ENCODE measurements at places on chromosomes 16 and 17.

GRCh38 chr17:38867968-38868816 lies 1.7 kb upstream of the LASP1 start:
- DNase-seq, result no peak

GRCh38 chr17:77560841-77561240 lies 397.7 kb upstream of the TNRC6C start:
- DNase-seq, result no peak

GRCh38 chr17:81927152-81927652 lies 333 bp downstream of the MAFG start:
- peak; percentile 40 for DNase-seq

DNA sequence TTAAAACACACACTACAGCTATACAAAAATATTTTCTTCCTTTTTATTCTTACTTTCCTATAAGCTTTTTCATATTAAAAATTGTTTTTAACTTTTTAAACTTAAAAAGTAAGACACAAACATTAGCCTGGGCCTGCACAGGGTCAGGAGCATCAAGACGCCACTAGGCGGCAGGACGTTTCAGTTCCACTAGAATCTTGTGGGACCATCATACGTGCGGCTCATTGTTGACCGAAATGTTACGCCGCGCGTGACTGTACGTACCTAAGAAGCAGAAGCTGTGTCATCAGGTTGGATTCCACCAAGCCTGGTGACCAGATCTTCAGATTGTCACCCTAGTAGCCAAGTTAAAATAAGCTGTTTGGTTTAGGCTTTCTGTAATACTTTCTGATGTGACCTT lies 47.1 kb downstream of the USP10 start:
- no peak for DNase-seq

DNA sequence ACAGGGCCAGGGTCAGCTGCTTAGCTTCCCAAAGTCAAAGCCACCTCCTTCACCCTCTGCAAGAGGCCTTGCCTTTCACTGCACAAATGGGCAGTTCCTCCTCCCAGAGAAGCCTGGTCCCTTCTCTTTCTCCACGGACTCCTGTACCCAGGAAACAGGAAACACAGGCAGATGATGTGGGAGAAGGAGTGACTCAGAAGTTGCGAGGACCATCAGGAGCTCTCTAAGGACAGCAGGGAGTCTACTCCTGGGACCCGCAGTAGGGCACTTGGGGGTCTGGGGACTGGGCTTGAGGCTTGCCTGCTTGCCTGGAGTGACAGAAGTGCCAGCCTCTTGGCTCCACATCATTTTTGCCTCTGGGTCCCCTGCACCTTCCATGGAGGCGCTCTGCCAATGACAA lies 47.4 kb upstream of the KSR1 start:
- no peak for DNase-seq

DNA sequence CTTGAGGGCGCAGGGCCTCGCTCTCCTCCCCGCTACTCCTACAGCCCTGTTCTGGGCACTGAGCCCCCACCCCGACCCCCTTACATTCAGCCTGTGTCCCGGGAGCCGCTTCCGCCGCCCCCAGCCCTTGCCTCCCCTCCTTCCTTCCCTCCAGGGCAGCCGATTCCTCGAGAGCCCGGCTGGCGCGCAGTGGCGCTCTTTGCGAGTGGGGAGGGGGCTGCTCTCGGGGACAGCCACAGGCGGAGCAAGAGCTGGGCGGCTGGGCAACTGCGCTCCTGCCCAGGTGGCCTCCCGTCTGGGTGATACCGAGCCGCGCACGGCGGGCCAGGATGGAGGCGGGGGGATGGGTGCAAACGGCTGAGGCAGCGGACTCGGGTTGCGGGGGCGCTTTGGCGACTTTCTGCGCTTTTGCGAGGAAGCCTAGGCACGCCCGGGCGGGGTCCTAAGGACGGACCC lies 1.2 kb downstream of the MMP15 start:
- DNase-seq, result peak; percentile 5

DNA sequence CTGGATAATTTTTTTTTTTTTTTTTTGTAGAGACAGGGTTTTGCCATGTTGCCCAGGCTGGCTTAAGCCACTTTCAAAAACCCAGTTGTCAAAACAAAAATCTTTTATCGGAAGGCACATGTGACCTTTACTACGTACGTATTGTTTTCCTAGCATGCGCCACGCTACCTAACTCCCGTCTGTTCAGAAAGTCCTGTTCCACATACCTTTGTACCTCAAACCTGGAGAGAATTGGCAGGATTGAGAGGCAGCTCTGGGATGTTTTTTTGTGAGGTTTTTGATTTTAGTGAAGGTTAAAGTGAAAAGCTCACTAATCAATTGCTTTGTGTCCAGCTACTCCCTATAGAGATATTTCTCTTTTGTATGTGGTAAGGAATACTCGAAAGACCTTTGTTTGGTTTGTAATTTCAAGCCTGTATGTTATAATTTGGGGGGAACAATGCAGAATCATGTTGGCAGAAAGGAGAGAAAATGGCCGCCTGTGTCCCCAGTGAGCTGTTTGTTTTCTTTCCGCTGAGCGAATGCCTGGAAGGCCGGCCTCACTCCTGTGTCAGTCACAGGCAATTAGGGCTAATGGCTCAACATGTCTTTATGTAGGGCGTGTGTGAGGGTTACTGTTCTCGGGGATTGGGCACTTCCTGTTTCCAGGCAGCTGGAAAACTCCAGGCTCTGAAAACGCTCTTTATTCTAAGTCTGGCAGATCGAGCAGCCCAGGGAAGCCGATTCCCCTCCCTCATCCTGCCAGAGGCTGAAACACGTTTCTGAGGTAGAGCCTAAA lies 60.8 kb upstream of the CLEC18A start:
- no peak for DNase-seq

- no peak for DNase-seq
These were observed 379.1 kb upstream of the CDH11 start for GRCh38 chr16:65500919-65501318.

DNA sequence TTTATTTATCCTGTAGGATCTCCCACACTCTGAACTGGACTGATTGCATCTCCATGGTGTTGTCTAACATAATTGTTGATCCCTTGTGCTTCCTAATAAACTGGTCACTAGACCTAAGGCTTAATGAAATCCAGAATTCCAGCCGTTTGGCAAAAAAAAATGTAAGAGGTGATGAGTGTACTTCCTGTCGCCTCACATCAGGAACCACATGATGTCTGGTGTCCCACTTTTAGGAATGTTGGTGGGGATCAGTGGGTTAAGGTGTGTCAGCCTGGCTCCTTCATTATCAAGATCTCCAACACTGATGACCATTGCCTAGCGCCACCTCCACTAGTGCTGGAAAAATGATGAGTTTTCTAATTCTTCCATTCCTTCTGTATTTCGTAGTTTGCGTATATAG lies 18.6 kb upstream of the LONP2 start:
- no peak for DNase-seq

GRCh38 chr16:62829084-62829483 lies 792.8 kb upstream of the CDH8 start:
- DNase-seq, result no peak

DNA sequence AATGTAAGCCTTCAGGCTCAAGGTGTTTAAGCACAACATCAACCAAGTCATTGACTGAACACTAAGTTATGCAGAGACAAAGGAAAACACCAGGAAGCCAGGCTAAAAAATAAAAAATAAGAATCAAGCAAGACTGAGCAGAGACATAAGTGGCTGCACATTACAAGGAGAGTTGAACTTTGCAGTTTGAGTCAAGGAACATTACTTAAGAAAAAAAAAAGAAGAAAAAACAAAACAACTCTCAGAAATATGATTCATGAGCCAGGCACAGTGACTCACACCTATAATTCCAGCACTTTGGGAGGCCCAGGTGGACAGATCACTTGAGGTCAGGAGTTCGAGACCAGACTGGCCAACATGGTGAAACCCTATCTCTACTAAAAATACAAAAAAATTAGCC lies 168.1 kb downstream of the C16orf95 start:
- DNase-seq, result no peak

- DNase-seq, result no peak
These were observed 26.6 kb downstream of the GOSR2 start for GRCh38 chr17:46949291-46950174.

DNA sequence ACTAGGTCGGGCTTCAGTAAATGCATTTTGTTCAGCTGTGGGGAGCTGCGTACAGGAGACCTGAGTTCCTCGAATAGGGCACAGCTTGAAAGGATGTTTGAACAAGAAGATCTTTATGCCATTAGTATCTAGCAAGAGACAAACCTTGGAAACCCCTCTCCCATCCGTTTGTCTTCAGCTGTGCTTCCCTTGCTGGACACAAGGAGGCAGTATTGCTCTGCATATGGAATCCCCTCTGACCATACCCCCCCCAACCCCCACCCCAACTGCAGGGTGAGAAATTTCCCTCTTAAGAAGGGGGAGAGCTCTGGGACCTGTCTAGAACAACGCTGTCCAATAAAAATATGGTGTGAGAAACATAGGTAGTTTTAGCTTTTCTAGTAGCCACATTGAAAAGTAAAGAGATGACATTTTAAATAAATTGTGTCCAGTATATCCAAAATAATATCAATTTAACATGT lies 1.6 kb downstream of the MRM1 start:
- DNase-seq, result peak; percentile 62

GRCh38 chr17:42221886-42222745 lies 27.8 kb upstream of the GHDC start:
- DNase-seq, result peak; percentile 53

DNA sequence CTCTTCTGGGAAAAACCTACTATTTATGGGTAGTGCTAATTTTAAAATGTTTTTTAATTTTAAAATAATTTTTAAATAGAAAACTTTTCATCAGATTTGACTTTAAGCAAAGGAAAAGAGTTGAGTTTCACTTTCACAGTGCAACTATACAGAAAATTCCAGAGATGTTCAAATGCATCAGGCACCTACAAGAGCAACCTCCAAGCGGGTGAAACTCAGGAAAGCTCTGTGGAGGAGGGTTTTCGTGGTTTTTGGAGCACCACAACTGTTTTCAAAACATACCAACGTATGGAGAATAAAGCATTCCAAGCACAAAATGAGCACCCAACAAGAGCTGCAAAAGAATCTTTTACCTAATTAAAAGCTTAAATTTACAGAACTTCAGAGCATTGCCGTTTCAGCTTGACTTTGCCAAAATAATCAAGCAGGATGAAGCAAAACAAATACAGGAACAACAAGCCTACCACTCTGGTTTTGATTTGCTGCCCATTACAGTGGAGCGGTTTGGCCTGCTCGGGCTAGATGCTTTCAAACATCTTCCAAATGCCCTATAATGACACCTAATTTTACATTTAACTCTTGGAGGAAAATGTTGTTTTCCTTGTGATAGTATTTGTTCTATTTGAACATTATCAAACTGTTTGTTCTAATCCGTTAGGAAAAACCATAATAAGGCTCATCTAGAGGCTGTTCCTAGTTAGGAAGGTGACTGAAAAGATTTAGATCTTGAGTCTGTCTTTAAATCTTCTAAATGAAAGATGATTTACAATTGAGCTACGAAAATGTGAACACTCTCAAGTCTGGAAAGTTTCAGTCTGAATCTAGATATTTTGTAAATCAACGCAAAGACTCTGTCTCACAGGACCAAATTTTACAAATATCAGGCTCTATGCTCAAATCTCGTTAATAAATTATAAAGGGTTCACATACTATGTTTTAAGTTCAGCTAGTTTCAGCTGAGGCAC lies 34.5 kb downstream of the NACA2 start:
- no peak for DNase-seq

DNA sequence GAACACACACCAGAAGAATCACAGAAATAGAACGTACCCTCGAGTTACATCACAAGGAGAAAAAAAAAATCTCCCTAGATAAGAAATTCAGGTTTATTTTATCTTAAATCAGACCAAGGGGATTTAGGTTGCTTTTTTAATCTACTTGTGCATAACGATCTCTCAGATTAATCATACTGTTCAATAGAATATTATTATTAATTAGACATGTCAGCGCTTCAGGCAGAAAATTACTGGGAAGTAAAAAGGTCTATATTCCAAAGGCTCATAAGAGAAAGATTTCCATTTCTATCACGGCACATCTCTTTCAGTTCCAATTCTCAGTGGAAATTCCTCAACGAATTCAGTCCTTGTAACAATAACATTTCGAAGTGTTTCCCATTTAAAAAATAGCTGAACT lies 77.7 kb upstream of the PSMD7 start:
- DNase-seq, result no peak

GRCh38 chr17:29624586-29624985 lies 1.9 kb upstream of the CORO6 start:
- DNase-seq, result no peak

DNA sequence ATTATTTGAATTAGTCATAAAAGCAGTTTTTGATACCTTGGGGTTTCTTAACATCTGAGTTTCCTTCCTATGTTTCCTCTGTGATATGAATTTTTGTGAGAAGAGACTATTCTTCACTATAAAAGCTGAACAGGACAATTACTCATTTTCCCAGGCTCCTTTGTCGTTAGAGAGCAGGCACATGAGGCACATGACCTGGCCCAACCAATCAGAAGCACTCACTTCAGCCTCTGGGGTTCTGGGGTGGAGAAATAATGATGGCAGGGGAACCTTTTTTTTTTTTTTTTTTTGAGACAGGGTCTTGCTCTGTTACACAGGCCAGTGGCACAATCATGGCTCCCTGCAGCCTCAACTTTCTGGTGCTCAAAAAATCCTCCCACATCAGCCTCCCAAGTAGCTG lies 145.5 kb upstream of the ASIC2 start:
- DNase-seq, result no peak

GRCh38 chr17:40317345-40317873 lies 8.4 kb downstream of the RARA start:
- DNase-seq, result no peak

DNA sequence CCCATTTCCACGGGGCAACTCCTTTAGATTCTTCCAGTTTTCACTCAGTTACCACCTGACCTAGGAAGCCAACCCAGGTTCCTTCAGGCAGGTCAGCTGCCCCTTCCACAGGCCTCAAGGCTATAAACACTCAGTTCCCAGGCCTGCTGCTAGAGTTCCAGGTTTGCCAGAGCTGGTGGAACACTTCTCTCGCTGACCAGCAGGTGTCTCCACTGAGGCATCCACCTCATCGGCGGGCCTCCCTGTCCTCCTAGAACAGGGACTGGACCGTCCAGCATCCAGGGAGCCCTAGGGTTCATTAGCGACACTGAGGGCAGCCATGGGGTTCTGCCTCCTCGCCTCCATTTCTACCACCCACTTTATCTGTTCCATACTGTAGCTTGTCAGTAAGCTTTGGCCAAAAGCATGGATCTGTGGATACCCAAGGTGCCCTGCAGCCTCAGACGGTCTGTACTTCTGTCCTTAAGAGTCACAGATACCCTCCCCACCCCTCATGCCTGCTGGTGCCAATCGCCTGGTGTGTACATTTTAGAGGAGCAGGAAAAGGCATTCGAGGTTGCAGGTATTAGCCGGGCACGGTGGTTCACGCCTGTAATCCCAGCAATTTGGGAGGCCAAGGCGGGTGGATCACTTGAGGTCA lies 29.0 kb downstream of the PIMREG start:
- peak; percentile 51 for DNase-seq

Measured in stimulated activated CD4-positive, alpha-beta T cell treated with anti-CD3 and anti-CD28 coated beads, Interleukin-4, amount 100 ng/mL, for 4 hours (primary cell).